ENCODE measurements at places on chromosomes 2 and 18. TPM values are rescaled to one million over a fixed set of nuclear protein-coding genes. Genes with fewer than 3 reads are reported as not detected.

REG1B gene
- not detected for total RNA-seq

IL36B gene
- total RNA-seq = not detected

GULP1 gene
- 135 TPM for total RNA-seq

ASB18 gene
- 1.1 TPM for total RNA-seq

PDE1A gene
- not detected for total RNA-seq

GNLY gene
- not detected for total RNA-seq

STPG4 gene
- total RNA-seq = not detected

Data from SJSA1 (cell line).